ENCODE measurements at places on chromosomes 5 and 9.

DNA sequence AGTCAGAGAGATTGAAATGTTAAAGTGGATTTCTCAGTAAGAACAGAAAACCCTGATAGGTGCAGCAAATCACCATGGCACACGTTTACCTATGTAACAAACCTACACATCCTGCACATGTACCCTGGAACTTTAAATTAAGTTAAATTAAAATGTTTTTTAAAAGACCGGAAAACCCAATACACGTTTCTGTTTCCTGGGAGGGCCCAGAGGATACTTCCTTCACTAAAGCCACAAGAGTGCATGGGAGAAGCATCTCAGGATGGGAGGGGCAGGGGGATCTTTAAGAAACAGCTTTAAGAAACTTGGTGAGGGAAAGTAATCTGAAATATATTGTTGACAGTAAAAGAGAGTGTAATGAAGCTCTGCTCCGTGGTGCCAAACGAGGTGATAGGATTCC, 164.7 kb upstream of the PTGER4 start:
- peak; percentile 28 for DNase-seq

DNA sequence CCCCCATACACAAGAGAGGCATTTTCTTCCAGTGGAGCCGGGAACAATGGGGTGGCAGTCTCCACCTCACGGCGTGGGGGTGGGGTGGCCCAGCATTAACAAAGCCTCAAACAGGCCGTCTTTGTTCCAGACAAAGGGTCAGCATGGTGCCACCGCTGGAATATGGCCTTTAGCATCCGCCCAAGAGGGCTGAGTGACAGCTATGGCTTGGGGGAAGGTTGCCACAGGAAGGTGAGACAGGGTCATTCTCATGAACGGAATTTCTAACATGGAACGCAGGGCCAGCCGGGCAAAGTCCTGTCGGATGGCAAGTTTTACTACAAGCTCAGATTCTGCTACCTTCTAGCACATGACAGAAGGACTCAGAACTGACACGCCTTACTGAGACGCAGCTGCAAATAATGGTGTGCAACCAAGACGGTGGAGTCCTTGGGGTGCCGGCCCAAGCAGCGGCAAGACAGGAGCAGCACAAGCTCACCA, 64.0 kb downstream of the OTULIN start:
- DNase-seq, result no peak

GRCh38 chr9:93116072-93116961, 17.7 kb downstream of the NINJ1 start:
- no peak for DNase-seq

- no peak for DNase-seq
Observed at GRCh38 chr9:91443321-91443993, 19.8 kb upstream of the NFIL3 start.

- DNase-seq, result no peak
Observed at GRCh38 chr9:110767559-110768063, 99.0 kb downstream of the MUSK start.

Measured in CD4-positive, alpha-beta T cell treated with Interleukin-6 at 100 ng/mL for 8 hours (primary cell).